ENCODE measurements at places on chromosomes 3 and 15.

- DNase-seq: no peak
Measured at GRCh38 chr3:66270701-66271100, 49.9 kb downstream of the SLC25A26 start.

DNA sequence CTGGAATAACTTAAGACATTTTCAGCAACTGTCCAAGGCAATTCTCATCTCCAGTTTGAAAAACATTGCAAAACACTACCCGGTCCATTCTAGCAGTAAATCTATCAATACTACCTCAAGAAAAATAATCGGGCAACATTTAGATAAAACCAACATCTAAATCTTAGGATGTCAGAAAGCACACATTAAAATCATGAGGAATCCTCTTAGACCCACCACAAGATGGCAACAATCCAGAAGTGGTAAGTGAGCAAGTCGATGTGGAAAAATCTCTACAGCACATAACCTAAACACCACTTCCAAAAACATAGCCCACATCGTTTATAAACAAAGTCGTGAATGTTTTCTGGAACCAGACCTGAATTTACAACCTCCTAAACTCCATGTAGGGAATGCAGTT is 5.7 kb downstream of the PLCH1 start:
- DNase-seq: no peak

GRCh38 chr3:46665763-46666452 is 27.6 kb downstream of the ALS2CL start:
- DNase-seq: no peak

DNA sequence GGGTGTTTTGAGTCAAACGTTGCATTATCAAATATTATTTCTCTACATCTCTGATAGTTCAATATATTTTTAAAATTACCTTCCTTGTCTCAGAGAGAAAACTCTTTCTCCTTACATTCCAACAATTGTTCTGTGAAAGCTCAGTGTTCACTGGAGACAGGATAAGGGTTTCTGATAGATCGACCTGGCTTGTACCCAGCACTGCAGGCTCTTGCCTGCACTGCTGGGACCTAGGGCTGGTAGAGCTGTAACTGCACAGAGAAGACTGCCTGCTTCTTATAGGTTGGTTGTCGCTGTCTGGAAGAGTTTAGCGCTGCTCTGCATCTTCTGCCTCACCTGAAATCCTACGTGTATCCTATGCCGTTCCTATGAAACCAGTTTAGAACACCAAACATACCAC is 249.9 kb upstream of the LRTM1 start:
- no peak for DNase-seq

GRCh38 chr15:60476713-60477112 is 2.2 kb downstream of the ICE2 start:
- DNase-seq: no peak

DNA sequence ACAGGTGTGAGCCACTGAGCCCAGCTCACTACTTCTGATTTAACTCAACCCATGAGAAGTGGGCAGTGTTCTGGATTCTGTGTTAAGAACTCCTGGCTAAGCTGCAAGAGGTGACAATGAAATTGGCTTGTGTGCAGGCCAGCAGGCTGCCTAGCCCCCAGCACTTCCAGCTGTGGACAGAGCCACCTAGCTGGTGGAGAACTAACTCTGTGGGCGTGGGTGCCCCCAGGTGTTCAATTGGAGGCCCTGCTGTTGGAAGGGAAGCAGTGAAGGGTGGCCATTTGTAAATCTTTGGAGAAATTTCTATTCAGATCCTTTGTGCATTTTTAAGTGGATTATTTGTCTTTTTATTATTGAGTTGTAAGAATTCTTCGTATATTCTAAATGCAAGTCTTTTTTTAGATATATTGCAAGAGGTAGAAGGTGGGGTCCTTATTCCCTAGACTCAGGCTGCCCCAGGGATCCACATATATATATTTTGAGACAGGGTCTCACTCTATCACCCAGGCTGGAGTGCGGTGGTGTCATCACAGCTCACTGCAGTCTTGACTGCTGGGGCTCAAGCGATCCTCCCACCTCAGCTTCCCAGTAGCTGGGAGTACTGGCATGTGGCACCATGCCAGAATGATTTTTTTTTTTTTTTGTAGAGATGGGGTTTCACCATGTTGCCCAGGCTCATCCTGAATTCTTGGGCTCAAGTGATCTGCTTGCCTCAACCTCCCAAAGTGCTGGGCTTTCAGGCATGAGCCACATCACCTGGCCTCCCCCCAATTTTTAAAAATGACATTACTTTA is 7.2 kb upstream of the SCAMP5 start:
- peak; percentile 50 for DNase-seq

DNA sequence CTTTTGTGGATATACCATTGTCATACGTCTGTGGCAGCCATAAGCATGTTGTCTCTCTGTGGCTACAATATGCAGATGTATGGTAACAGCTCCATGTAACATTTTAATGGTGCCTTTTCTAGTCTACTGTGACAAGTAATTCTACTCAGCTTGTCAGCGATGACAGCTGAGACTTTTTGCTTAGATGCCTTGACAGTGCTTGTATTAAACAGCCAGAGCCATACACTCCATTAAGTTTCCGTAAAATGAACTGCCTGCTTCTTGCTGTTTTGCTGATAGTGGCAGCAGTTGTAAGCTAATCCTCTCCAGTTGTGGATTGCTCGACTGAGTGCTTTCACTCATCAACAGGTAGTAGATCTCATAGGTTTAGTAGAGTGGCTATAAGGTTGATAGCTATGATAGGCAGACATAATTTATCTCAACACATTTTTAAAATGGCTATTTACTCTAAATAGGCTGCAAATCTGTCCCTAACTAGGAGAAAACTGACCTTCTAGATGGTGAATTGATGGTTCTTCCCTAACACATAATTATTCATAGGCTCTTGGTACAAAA is 260.2 kb upstream of the NAALADL2 start:
- no peak for DNase-seq

DNA sequence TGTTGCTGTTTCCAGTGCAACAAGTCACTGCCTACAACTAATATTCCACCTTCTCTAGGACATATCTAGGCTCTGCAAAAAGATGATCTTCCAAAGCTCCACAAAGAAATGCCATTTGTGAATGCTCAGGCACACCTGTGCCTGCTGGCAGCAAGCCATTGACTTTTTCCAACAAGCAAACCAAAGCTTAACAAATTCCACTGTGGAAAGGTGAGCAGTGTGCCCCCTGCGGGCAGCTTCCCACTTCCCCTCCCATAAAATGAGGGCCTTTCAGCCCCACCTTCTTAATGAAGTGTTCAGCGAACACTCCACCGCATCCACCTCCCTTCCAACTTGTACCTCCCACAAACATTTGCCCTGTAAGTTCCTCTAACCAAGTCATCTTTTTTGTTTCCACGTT is 157.5 kb upstream of the SLC24A5 start:
- DNase-seq: no peak

GRCh38 chr3:151155409-151156128 is 47.4 kb downstream of the GPR171 start:
- DNase-seq: no peak

DNA sequence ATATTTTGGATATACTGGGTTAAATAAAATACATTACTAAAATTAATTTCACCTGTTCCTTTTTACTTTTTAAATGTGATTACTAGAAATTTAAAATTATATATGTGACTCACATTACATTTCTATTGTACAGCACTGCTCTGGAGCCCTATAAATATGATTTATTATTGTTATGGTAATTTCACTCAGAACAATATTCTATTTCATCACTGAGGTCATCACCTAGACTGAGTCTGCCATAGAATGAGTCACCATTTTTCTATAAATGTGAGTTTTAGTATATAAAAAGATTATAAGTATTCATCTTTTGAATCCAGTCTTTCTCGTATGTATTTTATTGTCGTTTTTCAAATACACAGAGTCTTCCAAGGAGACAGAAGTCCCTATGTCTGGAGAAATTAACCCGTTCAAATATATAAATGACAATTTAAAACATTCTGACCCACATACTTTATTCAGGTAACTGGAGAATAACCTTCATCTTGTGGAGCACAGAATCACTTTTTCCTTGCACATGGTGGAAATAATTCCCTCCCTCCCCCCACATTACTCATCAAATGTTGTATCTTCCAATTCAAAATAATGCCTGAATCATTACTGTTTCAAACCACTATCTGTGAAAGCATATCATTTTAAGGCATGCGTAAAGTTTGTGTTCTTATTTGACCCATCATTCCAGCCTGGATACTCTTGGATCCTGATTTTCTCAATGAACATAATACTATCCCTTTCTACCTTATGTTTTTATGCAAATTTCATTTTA is 30.0 kb downstream of the CHST14 start:
- no peak for DNase-seq

DNA sequence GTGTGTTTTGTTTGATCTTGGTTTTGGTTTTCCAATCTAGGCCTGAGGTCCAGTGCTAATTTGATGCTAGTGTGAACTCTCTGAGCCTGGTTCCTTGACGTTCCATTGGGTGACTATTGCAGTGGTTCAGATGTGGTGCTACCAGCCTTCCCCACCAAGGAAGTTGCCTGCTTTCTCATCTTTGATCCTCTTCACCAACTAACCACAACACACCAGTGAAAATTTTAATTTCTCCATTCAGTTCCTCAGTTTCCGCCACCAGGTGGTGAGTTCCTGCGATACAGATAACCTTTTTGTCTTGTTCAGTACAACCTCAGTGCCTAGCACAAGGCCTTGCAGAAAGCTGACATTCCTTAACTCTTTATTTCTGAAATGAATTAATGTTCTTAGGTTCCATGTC is 337.4 kb upstream of the TPRG1 start:
- DNase-seq: no peak

GRCh38 chr3:7684182-7684715 is 817.4 kb upstream of the LMCD1 start:
- DNase-seq: no peak

DNA sequence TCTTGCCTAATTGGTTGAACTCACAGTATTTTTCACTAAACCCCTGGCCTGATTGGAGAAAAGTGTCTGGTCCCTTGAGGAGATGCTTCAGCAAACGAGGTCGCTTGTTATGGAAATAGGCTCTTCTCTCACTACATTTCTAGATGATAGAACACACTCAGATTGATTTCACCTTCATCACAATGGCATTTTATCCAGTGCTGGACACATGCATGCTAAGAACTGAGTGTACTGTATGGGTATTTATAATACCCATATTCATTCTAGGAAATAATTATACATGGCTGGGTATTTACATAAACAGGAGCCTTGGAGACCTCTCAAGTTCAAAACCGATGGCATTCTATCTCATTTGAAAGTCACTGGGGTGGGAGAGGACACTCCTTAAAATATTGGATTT is 444.9 kb downstream of the LPP start:
- no peak for DNase-seq

DNA sequence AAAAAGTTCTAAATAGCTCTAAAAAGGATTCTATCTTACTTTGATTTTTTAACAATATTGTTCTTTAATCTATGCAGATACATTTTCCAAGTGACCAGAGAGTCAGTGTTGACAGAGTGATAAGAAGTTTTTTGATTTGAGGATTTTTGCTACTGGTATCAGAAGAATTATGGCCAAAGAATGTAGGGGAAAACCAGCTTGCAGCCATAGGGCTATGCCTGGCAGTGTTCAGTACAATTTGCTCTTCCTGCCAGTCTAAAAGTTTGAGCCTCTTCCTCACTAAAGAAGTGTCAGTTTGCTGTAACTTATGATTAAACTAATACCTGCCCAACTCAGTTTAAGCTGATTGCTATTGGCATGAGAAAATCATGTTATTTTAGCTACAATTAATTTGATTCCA is 35.3 kb upstream of the FSIP1 start:
- no peak for DNase-seq

DNA sequence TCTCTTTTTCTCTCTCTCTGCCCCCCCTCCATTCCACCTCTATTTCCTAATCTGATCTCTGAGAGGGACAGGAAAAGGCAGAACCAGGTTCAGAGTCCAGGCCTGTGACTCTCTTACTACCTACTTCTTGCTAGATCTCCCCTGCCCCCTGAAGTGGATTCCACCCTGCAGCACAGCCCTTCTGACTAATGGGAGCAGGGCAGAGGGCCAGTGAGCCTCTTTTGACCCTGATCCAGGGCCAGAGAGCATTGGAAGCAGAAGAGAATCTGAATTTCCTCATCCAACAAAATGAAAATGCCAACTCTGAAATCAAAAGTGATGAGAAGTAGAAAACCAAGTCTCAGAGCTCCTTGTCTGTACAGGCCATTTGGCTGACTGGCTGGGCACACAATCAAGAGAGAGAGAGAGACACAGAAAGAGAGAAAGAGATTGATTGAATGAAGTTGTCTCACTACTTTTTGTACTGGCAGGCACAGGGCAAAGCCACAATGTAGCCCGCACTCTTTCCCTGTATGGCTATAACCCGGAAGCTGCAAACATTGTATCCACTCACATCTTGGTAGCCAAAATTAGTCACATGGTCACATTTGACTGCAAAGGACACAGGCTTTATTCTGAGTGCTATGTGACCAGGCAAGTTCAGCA is 31.6 kb upstream of the GLCE start:
- no peak for DNase-seq

GRCh38 chr3:185658504-185658912 is 72.4 kb downstream of the SENP2 start:
- DNase-seq: peak; percentile 29

DNA sequence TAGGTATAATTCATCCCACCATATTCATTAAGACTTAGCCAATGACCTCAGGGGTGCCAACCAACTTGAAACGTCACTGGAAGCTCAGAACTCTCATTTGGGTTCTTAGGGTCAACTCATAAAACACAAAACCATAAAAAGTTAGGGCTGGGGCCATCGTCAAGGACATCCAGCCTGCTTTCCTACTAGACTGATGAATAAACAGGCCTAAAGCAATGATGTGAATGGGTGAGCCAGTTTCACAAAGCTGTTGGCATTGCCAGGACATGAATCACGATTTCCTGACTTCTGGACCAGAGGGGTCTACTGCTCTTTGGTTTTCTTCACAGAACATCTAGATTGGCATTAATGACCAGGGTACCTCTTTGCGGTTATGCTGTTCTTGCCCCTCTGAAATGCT is 64.7 kb downstream of the EOMES start:
- no peak for DNase-seq

DNA sequence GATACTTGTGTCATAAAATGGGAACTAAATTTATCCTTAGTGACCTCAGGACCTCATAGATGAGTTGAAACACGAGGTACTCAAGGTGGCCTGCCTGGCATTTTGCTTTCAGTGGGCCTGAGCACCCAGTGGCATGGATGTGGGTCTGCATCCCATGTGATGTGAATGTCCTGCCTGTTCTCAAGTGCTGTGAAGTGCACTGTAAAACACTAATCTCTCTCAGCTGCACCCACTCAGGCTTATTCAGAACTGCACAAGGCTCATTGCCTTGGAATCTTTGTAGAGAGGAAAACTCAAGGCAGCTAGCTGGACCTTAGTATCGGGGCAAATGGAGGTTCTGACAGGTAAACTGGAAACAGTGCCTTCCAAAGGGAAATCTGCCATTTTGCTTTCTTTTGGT is 767.0 kb downstream of the TUSC7 start:
- no peak for DNase-seq

- no peak for DNase-seq
Measured at GRCh38 chr15:37370941-37371340, 270.6 kb upstream of the MEIS2 start.

All from LoVo (cell line).